NCI-H1417 treated with DMSO at 0.1 percent for 48 hours (cell line): ENCODE measurements at places on chromosomes 6 and 20.

GRCh38 chr20:58522666-58523065 lies 7.5 kb upstream of the APCDD1L start:
- DNase-seq = no peak

GRCh38 chr6:32214126-32214525 lies 9.7 kb downstream of the NOTCH4 start:
- DNase-seq = no peak

DNA sequence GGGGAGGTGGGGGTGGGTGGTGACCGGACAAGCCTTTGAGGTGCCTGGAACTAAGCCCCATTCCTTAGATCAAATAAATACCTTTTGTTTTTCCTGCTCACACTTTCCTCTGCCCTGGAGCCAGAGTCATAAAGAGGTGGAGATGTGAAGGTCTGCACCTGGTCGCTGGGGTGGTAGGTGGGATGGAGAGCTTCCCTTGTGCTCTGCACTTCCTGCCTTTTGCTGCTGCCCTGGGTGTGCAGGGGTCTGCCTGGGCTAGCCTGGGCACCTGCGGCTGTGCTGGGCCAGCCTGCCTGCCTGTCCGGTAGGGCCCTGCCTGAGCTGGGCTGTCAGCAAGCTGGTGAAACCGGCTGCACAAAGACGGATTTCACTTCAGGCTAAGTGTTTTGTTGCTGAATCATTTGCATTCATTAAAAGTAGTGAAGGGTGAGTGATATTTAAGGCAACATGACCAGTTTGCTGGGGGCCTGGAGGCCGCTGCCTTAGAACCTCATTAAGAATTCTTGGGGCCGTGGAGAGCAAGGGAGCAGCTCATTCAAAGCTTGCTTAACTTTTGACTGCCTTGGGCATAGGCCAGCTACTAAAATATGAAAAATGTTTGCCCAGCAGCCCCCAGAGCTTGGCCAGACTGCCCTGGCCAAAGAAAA lies 20.5 kb downstream of the PTK7 start:
- DNase-seq = no peak

DNA sequence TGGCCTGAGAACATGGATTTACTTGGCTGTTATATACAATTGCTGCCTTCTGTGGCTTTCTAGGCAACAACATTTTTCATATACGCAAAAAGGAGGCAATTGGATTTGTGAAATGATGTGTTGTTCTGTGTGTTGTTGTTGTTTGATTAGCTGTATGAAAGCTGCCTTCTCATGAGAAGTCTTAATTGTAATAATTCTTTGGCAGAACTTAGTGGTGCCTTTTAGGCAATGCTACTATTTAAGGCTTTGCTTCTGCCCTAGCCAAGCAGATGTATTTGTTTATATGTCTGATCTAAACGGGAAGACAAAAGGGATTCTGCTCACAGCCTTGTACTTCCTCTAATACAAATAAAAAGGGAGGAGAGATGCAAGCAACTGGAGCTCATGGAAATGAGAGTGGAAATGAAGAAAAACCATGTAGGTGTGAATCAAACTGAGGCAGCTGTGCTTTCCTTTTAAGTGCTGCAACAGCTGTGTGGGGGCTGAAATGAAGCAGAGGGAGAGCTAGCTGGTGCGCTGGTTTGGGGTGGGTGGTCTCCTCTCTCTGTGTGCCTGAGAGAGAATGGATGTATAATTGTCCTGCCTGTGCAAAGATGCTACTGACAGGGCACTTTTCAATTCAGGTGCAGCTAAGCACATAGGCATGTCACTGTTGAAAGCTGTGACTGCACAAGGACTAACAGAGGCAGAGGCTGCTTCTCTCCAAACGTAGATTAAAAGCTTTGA lies 386.9 kb upstream of the MAN1A1 start:
- DNase-seq = no peak

- no peak for DNase-seq
Measured at GRCh38 chr6:42969934-42970333, 9.0 kb downstream of the PEX6 start.

- no peak for DNase-seq
Measured at GRCh38 chr20:13990465-13990864, at the start of gene SEL1L2. SEL1L2 (minus strand) TSS chr20:13990614; CDS start chr20:13990534, 80 bp downstream.

GRCh38 chr6:33577106-33577535 lies 3.0 kb downstream of the BAK1 start:
- DNase-seq = no peak

DNA sequence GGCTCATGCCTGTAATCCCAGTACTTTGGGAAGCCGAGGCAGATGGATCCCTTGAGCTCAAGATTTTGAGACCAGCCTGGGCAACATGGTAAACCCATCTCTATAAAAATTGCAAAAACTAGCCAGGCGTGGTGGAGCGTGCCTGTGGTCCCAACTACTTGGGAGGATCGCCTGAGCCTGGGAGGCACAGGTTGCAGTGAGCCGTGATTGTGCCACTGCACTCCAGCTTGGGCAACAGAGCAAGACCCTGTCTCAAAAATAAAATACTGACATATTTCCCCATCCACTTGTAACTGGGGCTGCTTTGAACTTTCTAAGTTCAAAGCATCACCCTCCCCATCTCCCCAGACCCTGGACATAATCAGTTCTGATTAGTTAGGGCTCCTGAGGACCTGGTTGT lies 7.2 kb upstream of the MMP9 start:
- DNase-seq = no peak

DNA sequence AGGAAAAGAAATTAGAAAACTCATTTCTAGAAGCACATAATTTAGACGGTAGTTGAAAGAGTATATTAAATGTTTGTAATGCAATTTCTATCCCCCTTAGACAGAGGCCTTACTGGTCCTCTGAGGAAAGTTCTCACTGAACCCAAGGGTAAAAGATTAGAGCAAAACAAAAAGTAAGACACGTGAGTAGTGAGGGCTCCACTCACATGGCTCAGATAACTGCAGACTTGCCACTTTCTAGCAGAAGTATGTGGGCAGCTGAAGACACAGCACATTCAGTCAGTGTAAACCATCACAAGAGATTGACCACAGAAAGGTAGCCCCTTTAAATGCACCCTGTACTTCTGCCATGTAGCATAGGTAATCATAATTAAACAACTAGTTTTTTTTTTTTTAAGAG lies 193.8 kb downstream of the BTBD9 start:
- DNase-seq = no peak

DNA sequence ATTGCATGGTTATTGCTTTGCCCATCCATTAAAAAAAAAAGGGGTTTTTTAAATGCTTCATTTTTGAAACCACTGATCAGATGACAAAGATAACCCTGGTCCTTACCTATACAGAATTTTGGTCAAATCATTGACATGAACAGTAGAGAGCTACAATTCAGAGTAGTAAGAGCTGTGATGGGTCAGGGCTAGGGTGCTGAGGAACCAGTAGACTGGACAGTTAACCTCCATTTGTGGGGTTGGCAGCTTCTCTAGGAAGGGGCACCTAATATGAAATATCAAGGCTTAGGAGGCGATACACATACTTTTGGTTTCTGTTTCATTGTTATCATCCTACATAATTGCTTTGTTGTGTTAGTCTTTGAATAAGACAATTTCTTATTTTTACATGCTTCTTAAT lies 55.1 kb downstream of the ORC3 start:
- no peak for DNase-seq

DNA sequence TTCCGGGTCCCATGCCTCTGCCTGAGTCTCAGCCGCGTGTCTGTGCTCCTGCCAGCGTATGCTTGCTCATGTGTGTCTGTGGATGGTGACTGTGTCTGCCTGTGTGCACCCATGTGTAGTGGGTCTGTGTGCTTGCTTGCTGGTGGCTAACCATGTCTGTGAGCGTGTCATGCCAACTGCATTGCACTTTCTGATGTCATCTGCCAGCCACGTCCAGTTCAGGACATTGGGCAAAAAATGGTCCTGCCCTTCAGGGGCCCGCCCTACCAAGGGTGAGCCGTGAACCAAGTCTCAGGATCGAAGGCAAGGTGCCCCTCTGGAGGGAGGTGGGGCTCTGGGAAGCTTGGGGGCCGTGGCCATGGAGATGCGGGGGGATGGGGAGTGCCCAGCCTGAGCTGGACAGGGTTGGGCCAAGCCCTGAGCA lies 9.4 kb upstream of the ZBTB46 start:
- DNase-seq = no peak

DNA sequence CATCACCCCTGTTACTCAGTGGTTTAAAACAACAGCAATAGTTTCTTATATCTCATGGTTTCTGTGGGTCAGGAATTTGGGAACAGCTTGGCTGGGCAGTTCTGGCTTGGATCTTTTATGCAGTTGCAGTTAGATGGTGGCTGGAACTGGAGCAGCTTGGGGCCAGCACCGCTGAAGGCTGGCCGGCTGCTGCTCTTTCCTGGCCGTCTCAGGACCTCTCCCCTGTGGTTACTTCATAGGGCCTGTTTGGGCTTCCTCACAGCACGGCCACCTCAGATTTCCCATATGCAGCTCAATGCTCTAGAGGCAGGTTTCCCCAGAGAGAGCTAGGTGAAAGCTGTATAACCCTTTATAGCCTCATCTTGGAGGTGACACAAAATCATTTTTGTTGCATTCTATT lies 15.6 kb downstream of the PKIG start:
- DNase-seq = no peak

DNA sequence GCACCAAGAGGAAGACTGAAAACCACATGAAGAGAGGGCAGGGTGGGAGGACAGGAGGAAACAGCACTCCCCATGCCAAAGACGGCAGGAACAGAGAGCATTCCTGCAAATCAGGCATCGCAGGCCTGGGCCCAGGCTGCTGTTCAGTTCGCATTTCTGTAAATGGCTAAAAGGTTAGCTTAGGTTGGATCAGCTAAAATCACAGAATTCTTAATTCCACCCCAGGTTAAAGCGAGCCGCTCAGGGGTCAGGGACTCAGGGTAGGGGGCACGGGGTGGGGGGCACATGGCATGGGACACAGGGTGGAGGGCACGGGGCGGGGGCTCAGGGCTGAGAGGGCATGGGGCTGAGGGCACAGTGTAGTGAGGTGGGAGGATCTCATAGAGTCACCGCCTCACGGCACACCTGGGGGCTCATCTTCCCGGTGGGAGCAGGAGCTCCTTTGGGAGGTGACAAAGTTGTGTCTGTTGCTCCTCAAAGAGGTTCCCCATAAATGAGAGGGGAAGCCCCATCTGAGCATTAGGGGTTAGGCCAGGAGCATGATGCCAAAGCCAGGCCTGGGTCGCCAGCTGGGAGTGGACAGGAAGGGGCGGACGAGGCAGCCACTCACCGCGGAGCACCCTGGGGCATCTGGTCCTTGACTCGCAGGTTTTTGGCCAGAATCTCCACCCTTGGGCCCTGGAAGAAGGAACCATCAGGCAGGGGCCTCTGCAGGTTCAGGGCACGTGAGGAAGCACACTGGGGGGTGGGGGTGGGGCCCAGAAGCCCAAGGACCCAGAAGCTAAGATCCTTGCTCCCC lies 200.7 kb downstream of the PREX1 start:
- no peak for DNase-seq

DNA sequence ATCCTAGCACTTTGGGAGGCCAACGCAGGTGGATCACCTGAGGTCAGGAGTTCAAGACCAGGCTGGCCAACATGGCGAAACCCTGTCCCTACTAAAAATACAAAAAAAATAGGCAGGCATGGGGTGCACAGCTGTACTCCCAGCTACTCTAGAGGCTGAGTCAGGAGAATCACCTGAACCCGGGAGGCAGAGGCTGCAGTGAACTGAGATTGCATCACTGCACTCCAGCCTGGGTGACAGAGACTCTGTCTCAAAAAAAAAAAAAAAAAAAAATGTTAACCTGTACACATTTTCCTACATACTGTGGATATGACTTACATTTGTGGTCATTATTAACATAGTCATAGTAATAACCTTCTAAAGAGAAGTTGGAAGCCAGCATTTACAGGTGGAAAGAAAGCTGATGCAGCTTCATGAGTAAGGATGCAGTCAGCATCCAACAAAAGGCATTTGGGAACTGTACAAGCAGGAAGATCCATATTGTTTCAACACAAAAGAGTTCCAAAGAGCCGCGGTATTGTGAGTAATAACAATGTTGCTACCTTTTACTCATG lies 186.2 kb downstream of the GPX5 start:
- DNase-seq = no peak

DNA sequence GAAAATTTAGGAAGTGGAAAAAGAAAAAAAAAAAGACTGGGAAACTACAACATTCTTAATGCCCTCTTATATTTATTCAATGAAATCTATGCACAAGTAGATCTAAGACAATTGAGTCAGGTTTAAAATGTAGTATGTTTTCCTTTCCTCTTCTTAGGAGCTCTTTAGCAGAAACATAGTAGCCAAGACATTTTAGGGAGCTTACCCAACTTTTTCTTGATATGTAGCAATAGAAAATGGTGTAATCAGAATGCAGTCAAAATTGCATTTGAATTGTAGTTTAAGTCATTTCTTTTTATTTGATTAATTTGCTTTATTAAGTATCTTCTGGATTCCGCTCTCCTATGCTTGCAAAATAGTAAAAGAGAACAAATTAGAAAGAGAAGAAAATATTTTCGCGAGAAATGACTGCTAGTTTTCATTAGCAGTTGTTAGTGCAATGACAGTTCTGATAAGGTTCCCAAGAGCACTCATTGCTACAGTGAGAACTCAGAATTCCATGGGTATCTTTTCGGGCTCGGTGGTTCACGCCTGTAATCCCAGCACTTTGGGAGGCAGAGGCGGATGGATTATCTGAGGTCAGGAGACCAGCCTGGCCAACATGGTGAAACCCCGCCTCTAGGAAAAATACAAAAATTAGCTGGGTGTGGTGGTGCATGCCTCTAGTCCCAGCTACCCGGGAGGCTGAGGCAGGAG lies 52.2 kb downstream of the JARID2 start:
- no peak for DNase-seq
